Right renal cortex interstitium (tissue), 3 donors: ENCODE measurements at places on chromosomes 11 and 22. TPM values are rescaled to one million over a fixed set of nuclear protein-coding genes. Genes with fewer than 3 reads are reported as not detected.

The CST6 gene
- not detected for polyA plus RNA-seq

The GPR83 gene
- 0.61 TPM for polyA plus RNA-seq

The CCDC88B gene
- 1.8 TPM for polyA plus RNA-seq

The MAPK1 gene
- 135 TPM for polyA plus RNA-seq

The INCENP gene
- polyA plus RNA-seq = 36.8 TPM

The GRM5 gene
- polyA plus RNA-seq = 0.20 TPM

The NCAM1 gene
- 84.4 TPM for polyA plus RNA-seq

The DAGLA gene
- 2.6 TPM for polyA plus RNA-seq

The MUC5AC gene
- polyA plus RNA-seq = not detected

DNA sequence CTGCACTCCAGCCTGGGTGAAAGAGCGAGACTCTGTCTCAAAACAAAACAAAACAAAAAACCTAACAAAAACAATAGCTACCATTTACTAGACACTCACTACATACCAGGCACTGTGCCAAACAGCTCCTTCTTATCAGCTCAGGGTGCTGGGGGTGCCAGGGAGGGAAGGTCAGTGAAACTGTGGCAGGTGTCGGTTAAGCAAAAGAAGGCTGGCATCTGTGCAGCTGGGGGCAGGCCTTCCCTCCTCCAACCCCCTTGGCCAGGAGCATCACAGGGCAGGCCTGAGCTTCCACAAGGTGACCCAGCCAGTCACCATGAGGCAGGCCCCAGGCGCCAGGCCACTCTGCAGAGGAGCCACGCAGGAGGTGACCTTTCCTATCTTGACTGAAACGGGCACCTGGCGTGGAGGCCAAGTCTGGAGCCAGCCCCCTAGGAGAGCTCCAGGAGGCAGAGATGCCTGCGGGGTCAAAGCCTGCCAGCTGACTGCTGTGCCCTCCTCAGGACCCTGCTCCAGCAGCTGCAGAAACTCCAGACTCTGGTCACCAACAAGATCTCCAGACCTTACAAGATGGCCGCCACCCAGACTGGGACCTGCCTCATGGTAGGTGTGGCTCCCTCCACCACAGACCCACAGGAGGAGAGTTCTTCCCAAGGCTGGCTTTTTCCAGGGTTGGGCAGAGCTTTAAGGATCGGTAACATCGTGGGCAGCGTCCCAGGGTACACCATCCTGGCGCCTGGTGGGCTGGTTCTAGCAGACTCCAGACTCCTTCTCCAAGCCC, 31.3 kb upstream of the DGKZ start:
- no peak for DNase-seq

- no peak for DNase-seq
These were observed 280.7 kb downstream of the BRD1 start for GRCh38 chr22:49546811-49547585.

DNA sequence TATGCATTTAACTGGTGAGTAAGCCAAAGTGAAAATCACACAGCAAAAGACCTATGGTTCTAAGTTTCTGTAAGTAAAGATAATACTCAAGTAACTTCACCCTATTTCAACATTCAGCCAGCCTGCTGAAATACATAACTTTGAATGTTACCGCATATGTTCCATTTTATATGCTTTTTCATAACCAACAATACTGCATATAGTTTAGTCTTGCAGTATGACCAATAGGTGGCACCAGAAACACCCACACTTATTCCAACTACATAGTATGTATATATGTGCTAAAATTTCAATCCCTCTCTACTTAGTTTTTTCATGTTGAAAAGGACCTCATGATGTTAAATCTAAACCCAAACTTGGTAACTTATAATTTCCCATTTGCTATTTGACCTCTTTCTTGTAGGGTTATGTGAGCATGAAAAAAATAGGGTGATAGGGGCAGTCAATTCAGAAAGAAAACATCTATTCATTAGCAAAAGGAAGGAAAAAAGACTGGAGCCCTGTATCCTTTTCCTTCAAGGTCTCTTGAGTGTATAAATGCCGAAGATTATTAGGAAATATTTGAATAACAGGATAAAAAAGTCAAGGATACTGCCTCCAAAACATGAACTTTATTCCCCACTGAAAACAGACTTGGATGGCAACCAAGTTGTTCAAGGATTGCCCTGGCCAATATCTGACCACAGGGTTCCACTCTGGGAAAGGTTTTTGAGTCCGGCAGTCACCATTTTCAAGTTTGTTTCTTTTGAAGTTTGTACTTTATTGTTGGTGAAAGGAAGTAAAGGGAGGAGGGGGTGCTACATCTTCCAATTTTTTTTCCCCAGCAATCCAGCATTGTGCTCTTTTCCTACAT, 23.8 kb upstream of the FZD4 start:
- no peak for DNase-seq

GRCh38 chr11:88284336-88285050, 53.0 kb downstream of the CTSC start:
- DNase-seq = peak; percentile 57

- DNase-seq = no peak
These were observed 60.1 kb downstream of the SCN3B start for GRCh38 chr11:123594188-123594901.

DNA sequence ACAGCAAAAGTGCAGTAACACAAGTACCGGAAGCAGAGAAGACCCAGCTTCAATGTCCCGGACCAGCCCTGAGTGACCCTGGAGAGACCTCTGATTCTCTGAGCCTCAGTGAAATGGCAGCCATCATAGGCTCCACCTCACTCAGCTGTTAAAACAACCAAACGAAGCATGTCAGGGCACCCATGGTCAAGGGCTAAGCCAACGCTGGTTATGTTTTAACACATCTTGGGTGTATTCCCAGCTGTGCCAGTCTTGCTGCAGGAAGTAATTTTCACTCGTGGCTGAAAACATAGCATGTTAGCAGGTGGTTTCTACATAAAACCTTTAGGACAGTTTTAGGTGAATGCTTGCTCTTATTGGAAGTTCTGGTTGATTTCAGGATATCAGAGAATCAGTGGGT, 30.9 kb downstream of the LMO2 start:
- DNase-seq = no peak

- no peak for DNase-seq
These were observed 13.6 kb downstream of the CD3E start for GRCh38 chr11:118318124-118318523.

- no peak for DNase-seq
These were observed 393.0 kb upstream of the ANO3 start for GRCh38 chr11:25938952-25939351.

DNA sequence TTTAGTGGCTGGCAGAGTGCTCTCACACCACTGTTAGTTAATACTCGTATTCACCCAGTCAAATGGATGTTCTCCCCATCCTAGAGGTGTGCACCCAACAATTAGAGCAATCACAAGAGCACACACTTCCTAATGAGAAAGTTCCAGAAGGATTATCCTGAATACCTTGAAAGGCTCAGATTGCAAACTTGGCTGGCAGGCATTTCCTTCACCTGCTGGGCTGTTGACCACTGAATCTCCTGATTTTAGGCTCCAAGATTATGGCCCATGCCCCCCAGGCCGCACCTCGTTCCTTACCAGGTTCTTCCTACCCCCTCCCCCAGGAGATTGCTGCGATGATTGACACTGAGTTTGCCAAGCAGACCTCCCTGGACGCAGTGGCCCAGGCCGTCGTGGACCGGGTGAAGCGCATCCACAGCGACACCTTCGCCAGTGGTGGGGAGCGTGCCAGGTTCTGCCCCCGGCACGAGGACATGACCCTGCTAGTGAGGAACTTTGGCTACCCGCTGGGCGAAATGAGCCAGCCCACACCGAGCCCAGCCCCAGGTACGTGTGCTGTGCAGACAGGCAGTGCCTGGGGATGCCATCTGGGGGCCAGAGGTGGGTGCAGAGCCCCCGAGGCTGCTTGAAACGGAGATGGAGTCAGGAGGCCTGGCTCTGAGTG, 26.9 kb downstream of the TAB1 start:
- no peak for DNase-seq

DNA sequence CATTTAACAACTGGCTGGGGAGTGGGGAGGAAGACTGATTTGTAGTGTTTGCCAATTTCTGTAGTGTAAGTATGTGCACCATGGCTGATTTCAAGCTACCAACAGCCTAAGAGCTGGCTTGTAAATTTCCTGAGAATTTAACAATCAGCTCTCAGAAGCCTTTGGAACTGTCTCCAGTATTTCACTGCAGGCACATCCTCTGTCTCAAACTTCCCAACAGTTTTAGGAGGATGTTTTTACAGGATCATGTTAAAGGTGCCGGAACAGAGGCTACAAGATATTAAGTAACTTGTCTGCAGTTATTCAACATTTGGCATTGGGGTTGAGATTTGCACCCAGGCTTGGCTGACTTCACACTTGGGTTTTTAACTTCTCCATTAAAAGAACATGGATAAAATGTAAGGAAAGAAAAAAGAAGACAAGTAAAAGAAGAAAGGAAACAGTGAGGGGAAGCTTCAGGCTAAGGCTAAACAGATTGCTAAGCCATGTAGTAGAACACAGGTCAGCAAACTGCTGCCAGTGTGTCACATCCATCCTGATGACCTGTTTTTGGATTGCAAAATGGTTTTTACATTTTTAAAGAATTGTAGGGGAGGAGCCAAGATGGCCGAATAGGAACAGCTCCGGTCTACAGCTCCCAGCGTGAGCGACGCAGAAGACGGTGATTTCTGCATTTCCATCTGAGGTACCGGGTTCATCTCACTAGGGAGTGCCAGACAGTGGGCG, 204.8 kb upstream of the SESN3 start:
- DNase-seq = no peak

DNA sequence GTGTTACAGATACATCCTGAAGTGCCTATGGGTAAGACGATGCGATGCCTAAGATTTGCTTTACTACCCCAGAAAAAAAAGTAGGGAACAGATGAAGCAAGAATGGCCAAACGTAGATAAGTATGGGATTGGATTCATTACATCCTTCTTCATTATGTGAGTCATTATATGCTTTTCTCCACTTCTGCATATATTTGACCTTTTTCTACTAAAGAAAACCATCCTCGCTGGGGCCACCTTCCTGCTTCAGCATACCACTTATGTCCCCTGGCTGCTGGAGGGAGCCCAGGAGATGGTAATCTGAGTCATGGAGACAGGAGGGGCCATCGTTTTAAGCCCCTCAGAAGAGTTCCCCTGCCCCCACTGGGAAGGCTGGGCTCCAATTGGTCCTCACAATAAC, 14.4 kb upstream of the KLHL35 start:
- DNase-seq = no peak

GRCh38 chr11:75341612-75342011, 9.8 kb downstream of the ARRB1 start:
- DNase-seq = no peak

DNA sequence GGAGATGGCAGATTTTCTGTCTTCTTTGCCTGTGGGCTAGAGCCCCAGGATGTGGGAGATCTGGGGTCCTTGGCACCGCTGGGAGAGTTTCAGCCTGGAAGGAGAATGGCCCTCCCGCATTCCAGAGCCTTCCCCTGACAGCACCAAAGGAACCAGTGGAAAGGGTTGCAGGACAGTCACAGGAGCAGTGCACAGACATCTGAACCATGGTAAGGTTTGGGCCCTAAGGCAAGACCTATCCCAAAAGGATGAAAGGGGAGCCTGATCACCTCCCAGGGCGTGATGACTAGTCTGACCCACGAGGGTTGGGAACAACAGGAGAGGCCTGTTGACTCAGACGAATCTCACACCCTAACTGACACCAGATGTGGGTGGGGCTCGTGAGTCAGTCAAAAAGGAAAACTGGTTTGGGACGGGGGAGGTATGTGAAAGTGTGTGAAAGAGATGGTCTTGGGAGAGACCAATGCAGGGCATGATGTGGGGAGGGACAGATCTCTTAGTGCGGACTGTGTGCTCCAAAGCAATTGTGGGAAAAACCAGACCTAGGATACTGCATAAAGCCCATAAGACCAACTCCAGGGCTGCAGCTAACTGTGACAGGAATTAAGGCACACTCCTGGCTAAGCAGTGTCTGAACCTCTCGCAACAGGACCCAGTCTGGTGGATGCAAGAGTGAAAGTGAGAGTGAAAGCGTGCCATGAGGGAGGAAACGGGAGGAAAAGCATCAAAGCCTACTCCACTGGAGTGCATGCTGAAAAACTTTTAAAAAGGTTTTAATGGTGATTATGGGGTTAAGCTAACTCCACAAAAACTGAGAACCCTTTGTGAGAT, 39.1 kb upstream of the GLYAT start:
- no peak for DNase-seq

DNA sequence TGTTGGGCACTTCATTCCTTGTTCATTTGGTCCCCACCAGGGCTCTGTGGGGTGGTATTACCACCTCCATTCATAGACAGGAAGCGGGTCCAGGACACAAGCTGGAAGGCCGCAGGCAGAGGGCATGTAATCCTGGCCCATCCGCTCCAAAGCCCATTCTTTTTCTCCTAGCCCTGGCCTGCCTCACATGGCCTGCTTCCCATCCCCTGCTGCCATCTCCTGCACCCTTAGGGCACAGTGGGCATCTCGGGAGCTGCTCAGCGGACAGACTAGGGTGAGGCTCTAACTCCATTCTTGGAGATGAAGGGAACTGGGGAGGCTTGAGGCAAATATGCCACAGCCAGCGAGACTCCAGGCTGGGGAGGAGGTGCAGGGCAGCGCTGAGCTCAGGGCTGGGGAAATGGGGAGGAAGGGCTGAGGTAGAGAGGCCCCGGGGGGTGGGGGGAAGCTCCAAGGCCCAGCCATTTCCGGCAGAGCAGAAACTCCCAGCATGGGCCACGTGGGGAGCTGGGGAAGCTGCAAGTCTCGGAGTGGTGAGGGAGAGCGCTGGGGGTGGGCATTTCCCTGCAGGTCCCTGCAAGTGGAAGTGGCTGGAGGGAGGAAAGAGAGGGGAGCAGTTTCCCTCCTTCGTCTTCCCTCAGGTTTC, 14.3 kb upstream of the BCL9L start:
- DNase-seq = no peak

- DNase-seq = no peak
These were observed 173.7 kb downstream of the ADAMTS15 start for GRCh38 chr11:130622141-130622542.

GRCh38 chr11:57491371-57492061, 24.0 kb downstream of the SLC43A1 start:
- DNase-seq = no peak

GRCh38 chr11:59556115-59556916, 45.0 kb downstream of the OR4D9 start:
- no peak for DNase-seq

- no peak for DNase-seq
These were observed 108.3 kb downstream of the ENTHD1 start for GRCh38 chr22:39785232-39785631.

DNA sequence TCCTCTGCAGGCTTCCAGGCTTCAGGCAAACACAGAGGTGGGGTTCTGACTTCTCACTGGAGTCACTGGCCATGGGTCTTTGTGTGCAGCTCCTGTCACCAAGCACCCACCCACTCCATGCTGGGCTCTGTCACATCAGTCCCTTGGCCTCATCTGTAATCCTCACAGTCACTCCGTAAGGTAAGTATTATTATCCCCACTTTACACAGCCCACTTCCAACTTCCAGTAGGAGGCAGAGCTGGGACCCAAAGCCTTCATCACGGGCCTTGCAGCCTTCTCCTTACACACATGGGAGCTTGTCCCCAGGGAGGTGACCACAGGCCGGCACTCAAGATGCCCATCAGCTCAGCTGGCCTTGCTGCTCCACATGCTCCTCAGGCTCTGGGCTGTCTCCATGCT, 266.7 kb upstream of the B3GAT1 start:
- no peak for DNase-seq
